ENCODE measurements at places on chromosomes 16 and 17. TPM values are rescaled to one million over a fixed set of nuclear protein-coding genes. Genes with fewer than 3 reads are reported as not detected.
A peak's percentile ranks its signal among the peaks of the same experiment; 100 is the strongest.

DNA sequence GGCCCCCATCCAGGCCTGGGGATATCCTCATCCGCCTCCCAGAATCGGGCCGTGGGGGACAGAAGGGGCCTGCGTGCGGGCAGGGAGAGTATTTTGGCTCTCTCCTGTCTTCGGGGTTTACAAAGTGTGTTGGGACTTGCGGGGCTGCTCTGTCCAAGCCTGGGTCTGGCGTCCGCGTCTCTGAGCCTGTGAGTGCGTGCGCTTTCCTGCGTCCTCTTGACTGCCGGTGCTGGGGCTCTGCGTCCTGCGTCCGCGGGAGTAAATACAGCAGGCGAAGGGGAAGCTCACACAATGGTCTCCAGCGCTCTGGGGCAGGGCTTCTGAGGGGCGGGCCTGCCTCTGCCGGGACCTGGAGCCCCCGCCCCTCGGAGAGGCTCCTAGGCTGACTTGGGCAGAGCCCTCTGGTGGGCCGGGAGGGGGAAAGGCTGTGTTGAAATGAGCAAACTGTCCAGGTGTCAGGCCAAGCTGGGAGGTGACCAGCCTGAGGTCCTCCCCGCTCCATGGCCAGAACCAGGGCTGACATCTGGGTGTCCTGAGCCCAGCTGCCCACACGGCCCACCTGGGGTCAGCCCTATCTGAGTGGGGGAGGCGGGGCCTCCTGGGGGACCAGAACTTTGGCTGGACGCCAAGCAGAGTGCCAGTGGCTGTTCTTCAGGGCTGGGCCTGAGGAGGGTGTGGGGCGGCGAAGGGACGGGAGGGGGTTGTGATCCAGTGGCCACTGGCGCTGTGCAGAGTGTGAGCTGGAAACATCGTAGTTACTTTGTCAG, 233.6 kb downstream of the SEC14L1 start:
- peak; percentile 86 for DNase-seq

DNA sequence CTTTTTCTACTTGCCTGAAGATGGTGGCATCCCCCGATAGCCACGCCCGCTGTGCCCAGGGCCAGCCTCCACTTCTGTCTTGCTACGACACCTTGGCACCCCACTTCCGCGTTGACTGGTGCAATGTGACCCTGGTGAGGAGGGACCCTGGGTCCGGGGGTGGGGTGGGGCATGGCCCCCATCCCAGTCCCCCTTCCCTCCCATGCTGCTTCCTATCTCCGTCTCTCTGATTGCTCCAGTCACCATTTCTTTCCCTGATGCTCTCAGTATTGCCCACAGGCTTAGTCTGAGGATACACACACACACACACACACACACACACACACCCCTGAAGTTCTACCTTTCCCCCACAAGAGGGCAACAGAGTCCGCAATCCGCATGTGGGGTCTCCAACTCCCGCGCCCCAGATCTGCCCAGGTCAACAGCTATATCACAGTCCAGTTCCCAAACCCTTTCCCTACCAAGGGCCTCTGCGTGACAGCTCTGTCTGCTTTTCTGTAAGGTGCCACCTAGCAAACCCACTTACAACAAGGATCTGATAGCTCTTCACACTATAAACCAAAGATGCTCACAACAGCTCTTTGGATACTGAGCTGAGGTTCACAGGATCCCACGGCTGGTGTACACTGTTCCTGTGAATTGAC, 3.4 kb downstream of the SGCA start:
- DNase-seq = peak; percentile 74

DNA sequence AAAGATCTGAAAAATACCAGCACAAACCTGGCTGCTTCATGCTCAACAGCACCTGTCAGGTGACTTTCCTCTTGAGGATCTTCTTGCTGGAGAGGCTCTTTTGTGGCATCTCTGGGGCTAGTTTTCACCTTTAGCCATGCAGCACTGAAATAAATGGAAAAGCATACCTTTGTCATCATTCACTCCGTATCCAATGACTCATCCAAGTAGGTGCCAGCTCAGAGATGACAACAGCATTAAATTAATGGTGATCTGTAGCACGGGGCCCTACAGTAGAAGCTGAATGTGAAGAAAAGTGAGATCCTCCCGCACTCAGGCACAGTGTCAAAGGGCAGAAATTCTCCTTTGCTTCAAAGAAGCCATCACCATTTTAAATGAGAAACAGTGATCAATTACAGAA, 32.2 kb downstream of the KIAA0753 start:
- DNase-seq = peak; percentile 41

DNA sequence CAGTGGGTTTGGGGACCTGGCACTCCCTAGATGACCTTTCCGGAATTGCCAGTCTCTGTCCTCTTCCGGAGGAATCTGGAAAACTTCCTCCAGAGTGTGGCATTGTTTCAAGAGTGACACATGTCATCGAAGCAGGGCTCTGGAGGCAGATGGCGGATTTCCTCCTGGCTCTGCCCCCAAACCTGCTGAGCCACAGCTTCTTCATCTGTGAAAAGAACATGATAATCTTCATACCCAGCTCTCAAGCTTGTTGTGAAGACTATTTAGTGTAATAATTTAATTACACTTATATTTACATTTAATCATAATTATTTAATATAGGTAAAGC, 19.7 kb upstream of the TEX2 start:
- DNase-seq = no peak

DNA sequence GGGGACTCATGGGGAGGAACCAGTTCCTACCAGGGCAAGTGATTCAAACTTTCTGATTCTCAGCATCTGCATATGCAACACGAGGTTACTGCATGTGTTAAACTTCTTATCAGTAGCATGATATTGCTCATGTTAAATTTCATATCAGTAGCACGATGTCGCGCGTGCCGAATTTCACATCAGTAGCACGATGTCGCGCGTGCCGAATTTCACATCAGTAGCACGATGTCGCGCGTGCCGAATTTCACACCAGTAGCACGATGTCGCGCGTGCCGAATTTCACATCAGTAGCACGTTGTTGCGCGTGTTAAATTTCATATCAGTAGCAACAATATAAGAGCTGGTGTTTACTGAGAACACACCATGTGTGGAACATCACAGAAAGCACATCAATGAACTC, 221.6 kb downstream of the GSG1L start:
- no peak for DNase-seq

DNA sequence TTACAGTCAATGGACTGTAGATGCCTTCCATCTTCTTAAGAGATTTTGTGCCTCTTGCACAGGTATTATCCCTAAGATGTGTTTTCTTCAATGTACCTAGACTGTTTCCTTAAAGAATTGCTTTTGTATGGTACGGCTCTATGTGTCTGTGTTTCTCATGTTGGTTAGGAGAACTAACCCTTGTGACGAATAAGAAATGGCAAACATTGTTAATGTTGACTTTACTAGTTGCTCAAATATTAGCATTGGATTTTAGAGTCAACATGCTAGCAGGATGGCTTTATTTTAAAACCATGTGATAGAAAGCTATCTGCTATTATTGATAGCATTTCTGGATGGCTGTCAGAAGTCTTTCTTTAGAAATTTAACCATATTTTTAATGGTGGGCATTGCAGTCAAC, 34.5 kb downstream of the WWOX start:
- no peak for DNase-seq

ATP2A3 gene
- total RNA-seq = 0.18 TPM

PHOSPHO1 gene
- under 0.01 TPM for total RNA-seq

DNA sequence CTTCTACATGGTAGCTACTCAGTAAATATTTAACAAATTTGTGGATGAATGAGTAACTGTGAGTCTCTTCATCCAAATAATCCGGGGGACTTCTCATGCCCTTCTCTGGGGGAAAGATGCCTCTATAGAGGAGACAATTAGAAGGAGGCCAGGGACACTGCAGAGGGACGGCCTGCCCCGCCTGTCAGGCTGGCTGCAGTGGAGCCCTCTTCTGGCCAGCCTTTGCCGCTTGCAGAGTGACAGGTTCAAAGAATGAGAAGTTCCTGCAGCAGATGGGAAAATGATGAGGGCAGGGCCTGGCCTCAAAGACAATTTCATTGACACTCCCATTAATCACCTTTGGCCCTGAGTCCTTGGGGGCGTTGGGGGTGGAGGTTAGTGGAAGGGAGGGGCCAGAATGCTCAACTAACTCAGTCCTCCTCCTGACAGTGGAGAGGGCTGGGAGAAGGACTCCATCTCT, 339.0 kb downstream of the MAF start:
- no peak for DNase-seq

GRCh38 chr17:77706938-77707337, 251.6 kb upstream of the TNRC6C start:
- no peak for DNase-seq

GRCh38 chr17:11589716-11590115, 8.6 kb upstream of the DNAH9 start:
- no peak for DNase-seq

NGFR gene
- total RNA-seq = 0.18 TPM

TP53TG3 gene
- total RNA-seq = not detected

CRYBA1 gene
- total RNA-seq = not detected

- peak; percentile 91 for DNase-seq
Measured at GRCh38 chr17:31738996-31739699, 119.9 kb downstream of the COPRS start.

GRCh38 chr16:86969716-86970115, 347.5 kb downstream of the C16orf95 start:
- DNase-seq = no peak

- no peak for DNase-seq
Measured at GRCh38 chr17:40576113-40576740, 11.0 kb upstream of the CCR7 start.

UMOD gene
- not detected for total RNA-seq

DNA sequence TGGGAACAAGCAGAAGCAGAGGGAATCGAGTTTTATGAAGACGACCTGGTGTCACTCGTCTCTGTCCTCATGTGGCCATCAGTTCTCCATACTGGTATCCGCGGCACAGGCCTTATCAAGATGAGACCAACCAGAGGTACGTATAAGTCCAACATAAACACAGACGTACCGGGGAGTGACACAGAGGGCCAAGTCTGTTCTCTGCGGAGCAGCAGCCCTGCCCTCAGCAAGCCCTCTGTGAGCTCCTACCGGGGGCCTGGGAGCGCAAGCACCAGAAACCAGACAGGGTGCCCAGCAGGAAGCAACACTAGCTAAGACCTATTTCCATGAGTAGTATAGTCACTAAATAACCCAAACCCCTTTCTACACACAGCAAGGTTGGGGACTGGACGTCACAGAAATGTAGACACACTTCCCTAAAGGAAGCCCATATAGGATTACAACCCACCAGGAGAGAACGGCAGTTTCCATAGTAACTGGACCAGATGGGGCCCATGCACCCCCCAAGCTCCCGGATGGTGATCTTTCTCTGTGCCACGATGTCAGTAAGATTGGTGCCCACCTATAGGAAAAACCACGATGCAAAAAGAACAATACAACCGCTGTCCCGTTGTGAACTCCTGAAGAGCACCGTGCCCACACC, 911 bp downstream of the ARL16 start:
- DNase-seq = peak; percentile 28

HBM gene
- not detected for total RNA-seq

DBNDD1 gene
- 3.1 TPM for total RNA-seq

GRCh38 chr17:50495918-50496317, 12.3 kb upstream of the MYCBPAP start:
- DNase-seq = peak; percentile 42

DNA sequence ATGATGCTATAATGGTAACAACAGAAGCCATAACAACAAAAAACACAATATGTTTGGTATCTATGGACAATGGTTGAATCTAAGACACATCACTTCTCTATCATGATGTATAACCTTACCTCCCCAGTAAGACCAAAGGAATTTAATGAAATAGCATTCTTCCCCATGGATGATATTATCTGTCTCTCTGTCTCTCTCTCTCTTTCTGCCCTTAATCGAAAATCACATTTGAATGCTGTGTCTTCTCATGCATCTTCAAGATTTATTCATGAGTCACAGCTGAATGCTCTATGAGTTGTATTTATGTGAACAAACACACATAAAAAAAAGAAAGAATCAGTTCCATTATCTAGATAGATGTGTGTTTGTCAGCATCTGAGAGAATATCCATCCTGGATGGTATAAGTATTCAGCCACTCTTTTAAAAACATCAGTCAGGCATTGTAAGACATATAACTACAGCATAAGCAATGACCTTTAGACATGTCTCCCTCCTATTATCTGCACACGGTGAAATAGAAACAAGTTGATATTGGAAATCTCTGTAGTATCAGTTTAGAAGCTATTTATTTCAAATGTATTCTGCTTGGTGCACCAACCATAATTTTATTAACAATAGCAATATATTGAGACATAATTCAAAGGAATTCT, 433.3 kb downstream of the TOX3 start:
- DNase-seq = no peak

- DNase-seq = no peak
Measured at GRCh38 chr17:51365090-51365489, 104.7 kb downstream of the UTP18 start.

DNA sequence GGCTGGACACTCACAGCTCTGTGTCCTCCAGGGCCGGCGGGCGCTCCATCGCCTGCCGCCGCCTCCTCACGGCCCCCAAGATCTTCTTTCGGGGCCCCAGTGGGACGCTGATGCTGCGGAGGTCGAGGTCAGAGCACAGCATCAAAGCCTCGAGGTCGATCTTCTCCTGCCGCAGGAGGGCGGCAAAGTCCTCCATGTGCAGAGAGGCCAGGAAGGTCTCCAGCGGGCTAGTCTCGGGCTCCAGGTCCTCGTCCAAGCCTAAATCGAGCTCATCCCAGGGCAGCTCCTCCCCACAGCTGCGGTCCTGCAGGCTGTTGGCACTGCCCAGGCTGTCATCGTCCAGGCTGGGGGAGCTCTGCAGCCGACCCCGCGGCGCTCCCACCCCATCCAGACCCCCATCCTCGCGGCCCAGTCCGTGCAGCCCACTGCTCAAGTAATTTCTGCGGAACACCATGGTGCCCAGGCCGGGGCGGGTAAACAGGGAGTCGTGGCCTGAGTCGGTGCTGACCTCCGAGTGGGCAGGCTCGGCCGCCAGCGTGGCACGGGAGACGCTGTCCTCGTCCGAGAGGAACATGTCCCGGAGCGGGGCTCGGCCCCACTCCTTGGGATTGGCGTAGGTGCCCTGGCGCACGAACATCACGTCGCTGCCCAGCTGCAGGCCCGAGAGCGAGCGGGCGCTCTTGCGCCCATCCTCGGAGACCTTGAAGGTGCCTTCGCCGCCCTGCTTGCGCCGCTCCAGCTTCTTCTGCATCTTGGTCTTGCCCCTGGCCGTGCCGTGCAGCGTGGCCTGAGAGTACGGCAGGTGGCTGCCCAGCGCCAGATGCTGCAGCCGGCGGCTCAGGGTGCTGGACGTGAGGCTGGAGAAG, 3.4 kb downstream of the USH1G start:
- no peak for DNase-seq

HSDL1 gene
- 25.6 TPM for total RNA-seq

DNA sequence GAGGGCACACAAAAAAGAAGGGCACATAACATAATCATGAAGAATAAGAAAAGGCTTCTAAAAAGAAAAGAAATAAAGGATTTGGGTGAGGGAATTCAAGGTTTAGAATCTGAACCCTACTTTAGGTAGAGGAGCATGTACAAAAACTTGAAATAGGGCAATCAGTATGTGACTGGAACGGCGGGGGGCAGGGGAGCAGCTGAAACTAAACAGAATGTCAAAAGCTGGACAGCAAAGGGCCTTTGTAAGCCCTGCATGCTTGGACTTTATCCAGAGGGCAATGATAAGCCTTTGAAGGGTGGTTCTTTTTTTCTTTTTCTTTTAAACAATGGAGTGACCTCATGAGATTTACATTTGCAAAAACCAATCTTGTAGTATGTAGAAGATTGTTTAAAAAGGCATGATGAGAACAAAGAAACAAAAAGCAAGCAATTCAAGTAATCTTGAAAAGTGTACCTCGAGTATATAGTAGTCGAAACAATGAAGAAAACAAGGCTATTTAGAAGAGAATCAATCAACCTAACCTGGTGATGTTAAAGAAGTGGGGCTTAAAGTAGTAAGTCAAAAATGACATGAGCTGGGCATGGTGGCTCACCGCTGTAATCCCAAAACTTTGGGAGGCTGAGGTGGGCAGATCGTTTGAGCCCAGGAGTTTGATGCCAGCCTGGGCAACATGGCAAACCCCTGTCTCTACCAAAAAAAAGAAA, 46.7 kb upstream of the ANKFY1 start:
- DNase-seq = peak; percentile 54
